ENCODE measurements at places on chromosomes 3 and 15.
A peak's percentile ranks its signal among the peaks of the same experiment; 100 is the strongest.

DNA sequence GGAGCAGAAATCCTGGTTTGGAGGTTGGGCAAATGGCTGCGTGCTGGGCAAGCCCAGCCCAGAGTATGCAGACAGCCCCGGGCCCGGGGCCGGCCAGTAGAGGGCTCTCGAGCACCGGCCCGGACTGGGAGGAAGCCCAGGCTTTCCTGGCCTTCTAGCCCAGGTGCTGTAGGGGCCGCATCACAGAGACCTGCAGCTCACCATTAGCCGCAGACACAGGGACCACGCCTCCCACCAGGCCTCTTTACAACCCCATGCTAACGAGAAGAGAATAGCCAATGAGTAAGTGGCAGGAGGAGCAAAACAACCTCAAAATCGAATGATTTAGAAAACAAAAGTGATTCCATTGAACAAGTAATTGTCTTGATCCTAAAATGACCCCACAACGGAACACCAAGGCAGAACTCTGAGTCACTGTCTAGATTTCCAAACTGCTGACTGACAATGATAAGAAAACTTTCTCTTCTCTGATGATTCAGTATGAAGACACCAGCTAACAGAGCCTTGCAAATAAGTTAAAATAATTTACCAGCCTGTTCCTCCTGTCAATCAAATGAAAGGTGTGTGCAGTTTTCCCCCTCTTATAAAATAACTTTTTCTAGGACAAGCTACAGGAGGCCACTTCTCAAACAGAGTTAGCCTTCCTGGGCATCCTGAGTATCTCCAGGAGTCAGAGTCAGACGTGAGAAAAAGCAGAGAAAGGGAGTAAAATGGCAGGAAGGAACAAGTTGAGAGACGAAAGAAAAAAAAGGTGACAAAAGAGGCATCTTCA, 102.2 kb downstream of the DGKG start:
- peak; percentile 51 for DNase-seq

DNA sequence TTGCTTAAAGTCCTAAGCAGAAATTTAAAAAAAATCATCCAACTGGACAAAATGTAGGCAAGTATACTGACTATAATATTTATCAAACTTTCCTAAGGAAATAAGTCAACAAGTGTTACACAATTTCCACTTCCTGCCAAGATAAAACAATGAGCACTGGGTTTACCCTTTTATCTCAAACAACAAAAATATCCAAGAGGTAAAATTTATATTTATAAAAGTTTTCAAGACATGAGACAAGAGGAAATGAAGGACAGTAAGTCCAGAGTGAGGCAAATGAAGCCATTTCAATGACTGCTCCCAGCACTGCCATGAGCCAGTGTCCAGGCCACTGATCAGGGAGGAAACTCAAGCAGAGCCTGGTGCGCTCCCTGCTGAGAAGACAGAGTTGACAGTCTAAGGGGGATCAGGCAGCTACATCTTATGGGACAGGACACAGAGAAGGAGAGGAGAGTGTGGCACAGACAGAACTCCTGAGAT, 439.4 kb downstream of the RAP2B start:
- no peak for DNase-seq

DNA sequence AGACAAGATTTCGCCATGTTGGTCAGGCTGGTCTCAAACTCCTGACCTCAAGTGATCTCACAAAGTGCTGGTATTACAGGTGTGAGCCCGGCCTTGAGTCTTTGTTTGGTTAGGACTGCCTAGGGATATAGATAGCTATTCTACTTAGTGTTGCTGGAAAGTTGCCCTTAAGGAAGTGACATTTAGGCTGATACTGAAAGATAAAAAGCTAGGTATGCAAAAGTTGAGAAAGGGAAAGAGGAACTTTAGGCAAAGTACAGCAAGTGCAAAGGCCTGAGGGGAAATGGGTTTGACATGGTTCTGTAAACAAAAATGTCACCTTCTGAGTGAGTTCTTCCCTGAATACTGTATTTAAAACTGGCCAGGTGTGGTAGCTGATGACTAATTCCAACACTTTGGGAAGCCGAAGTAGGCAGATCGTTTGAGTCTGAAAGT, 111.5 kb downstream of the ZNF609 start:
- no peak for DNase-seq

- peak; percentile 20 for DNase-seq
Measured at GRCh38 chr3:52532517-52532837, 1.2 kb downstream of the NT5DC2 start.

DNA sequence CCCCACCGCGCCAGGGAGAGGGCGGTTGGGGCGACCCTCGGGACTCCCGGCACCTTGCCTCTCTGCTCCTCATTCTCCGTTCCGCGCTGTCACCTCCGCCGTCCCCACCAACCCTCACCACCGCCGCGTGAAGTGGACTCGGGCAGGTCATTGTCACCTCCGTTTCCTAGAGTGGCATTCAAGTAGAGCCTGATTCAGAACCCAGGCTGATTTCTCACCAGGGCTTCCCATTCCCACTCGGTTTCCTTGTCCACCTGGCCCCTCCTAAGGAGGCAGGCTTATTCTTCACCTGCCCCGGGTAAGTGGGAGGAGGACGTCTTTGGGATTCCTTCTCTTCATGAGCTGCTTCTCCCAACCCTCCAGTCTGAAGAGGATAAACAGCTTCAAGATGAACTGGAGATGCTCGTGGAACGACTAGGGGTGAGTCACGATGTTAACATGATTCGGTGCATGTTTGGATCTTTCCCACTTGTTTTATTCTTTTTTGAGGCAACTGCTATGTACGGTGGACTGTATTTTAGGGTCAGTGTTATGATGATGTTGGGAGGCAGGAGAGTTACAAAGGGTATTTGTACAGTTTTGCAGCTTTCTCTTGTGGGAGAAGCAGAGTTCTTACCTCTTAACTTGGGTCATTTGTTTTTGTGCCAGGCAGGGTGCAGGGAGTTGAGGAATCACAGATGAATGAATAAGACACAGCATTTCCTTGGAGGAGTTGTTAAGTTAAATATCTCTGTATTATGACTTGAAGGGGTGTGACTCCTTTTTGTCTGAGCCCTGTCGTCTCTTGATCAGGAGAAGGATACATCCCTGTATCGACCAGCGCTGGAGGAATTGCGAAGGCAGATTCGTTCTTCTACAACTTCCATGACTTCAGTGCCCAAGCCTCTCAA, 692 bp downstream of the PSMD2 start:
- no peak for DNase-seq

Data from stimulated activated CD8-positive, alpha-beta memory T cell treated with anti-CD3 and anti-CD28 coated beads, Interleukin-7, amount 100 ng/mL, for 4 hours (primary cell).